AG09309 (cell line): ENCODE measurements at places on chromosomes 16 and 17.

DNA sequence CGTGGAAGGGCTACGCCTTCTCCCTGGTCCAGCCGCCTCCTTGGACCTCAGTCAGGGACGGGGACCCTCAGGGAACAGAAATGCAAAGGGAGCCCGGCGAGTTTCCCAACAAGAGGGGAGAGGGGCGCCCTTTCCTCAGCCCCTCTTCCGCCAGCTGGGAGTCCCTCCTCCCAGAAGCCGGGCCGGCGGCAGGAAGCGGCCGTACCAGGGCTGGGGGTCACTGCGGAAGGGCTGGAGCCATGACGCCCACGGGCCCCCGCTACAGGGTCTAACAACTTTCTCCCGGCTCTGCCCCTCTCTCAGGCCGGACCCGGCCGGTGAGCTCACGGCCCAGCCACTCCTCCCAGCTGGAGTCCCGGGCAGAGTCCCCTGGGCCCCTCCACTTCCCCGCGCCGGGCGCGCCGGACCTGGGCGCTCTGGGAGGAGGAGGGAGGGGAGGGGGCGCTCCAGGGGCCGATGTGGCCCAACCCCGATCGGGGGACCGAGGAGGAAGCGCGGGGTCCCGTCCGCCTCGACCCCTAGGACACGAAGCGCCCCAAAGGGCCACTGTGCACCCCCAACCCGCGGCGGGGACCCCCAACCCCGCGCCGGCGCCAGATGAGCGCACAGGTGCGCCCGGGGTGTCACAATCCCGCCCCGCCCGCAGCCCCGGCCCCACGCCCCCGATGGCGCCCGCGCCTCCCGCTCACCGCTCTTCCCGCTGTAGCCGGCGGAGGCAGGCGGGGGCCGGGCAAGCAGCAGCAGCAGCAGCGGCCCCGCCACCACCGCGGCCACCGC lies 578 bp downstream of the PGAP6 start:
- DNase-seq = no peak

DNA sequence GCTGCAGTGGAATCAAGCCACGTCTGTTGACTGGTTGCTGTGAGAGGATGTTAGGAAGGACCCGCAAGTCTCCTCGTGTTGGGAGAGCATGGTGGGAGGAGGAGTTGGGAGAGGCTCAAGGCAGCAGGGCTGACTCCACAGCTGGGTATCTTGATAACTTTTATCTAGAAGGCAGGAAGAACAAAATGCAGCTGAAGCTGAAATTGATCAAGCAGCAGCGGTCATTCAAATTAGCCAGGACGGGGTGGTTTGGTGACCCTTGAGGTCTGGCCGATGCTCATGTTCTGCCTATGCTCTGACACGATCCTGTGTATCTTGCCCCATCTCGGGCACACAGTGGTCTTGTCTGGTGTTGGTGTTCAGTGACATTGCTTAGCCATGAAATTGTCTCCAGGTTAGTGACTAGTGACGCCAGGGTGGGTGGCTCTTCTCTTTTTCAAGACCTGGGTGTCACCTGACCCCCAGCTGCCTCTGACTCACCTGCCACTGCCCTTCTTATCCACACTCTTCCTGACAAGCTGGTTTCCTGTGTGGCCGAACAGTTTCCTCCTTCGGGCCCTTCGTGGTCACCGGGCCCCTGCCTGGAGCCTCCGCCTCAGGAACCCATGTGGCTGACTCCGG lies 19.1 kb downstream of the NPTX1 start:
- DNase-seq = no peak

DNA sequence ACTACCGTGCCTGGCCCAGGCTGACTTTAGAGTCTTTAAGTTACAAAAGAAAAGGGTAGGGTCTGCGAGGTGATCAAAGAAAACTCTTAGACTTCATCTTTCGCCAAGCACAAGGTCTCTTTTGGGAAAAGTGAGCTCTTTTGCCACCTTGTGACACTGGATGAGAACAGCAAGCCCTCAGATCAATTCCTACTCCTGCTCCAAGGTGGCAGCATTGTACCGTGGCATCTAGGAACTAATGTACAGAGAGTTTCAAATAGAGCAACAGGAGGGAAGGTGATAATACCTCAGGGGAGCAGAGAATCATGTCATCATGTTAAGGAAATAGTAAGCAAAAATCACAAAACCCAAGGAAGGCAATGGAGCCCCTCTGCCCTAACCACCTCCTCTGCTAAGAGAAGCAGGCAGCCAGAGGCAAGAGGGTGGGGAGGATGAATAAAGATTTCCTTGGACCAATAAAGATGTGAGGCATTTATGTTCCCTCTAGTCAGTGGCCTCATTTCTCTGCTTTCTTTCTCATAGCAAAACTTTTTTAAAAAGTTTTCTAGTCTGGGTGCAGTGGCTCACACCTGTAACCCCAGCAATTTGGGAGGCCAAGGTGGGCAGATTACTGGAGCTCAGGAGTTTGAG lies 2.1 kb upstream of the C17orf78 start:
- DNase-seq = peak; percentile 69

DNA sequence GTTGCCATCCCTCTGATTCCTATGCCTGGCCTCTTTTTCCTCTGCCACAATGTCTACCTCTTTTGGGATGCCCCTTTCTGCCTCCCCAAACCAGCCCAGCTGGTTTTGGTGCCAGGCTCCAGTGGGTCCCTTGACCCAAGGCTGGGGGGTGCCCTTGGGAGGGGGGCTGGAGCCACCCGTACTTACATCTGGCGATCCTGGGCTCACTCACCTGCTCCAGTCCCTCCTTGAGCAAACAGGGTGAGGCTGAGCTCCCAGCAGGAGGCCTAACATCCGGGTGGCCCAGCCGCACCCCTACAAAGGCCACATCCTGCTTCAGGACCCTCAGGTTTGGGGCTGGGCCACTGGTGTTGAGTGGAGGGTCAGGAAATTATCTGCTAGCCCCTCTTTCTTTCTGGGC lies 1.2 kb downstream of the ERN2 start:
- no peak for DNase-seq

- no peak for DNase-seq
Measured at GRCh38 chr17:2057760-2058585, 3.1 kb downstream of the HIC1 start.

DNA sequence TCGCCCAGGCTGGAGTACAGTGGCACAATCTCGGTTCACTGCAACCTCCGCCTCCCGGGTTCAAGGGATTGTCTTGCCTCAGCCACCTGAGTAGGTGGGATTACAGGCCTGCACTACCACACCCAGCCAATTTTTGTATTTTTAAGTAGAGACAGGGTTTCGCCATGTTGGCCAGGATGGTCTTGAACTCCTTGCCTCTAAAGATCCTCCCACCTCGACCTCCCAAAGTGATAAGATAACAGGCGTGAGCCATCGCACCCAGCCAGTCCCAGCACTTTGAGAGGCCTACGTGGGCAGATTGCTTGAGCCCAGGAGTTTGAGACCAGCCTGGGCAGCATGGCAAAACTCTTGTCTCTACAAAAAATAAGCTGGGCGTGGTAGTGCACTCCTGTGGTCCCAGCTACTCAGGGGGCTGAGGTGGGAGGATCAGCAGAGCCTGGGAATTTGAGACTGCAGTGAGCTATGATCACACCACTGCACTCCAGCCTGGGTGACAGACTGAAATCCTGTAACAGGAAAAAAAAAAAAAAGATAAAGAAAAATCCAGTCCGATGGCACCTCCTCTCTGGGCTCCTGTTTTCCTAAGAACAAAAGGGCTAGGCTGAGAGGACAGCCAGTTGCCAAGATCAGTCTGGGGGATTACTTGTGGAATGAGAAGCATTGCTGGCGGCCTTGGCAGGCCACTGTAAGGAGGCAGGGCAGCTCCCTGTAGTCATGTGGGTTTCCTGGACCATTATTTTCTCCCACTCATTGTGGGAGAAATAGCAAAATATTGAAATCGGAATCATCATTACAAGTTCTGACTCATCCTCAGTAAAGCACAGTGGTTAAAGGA lies 3.0 kb upstream of the PIPOX start:
- DNase-seq = peak; percentile 87

- no peak for DNase-seq
Measured at GRCh38 chr16:85553436-85554113, 59.5 kb upstream of the GSE1 start.

- no peak for DNase-seq
Measured at GRCh38 chr17:79041723-79042420, 17.9 kb downstream of the C1QTNF1 start.

GRCh38 chr17:45371414-45372324 lies 54.8 kb upstream of the MAP3K14 start:
- peak; percentile 94 for DNase-seq

DNA sequence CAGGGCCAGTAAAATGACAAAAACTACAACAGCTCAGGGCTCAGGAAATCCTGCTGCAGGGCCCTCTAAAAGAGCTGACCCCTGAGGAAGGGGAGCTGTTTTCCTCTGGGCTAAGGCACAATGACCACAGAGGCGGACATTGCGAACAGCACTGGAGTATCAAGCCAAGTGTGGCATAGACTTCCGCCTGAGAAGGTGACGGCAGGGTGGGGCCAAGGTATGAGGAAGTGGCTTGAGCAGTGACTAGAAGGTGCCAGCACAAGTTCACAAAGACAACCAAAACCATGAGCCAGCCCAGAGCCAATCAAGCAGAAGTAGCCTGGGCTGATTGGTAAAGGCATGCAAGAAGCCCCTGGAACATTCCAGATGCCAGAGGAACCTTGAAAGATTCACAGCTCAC lies 13.9 kb downstream of the ERN2 start:
- DNase-seq = no peak

DNA sequence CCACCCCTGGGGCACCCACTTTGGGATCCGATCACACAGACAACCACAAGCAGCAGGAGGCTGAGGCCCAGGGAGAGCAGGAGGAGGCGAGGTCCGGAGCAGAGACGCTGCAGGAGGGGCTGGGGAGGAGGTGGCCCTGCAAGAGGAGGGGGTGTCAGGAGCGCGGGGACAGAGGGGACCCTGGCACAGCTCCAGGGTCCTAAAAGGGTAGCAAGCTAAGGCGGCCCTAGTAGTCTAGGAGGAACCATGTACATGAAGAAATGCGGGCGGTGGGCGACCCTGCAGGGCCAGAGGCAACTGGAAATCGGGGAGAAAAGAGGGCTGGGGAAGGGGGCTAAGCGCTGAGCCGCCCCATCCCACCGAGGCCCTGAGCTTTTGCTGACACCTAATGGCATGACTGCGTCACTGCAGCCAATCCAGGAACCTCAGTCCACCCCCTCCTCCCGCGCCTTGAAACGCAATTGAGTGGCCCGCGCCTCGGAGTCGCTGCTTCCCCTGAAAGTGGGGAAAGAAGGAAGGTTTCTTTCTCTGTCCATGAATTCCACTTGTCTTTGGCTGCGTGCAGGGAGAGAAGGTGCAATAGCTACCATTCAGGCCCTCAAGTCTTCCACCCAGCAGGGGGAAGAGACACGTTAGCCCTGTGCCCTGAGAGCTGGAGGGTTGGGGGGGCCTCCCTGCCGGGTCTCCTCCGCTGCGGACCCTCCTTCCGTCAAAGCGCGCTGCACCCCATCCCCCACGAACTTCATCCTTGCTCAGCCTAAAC lies 1.8 kb downstream of the ASGR1 start:
- peak; percentile 7 for DNase-seq

DNA sequence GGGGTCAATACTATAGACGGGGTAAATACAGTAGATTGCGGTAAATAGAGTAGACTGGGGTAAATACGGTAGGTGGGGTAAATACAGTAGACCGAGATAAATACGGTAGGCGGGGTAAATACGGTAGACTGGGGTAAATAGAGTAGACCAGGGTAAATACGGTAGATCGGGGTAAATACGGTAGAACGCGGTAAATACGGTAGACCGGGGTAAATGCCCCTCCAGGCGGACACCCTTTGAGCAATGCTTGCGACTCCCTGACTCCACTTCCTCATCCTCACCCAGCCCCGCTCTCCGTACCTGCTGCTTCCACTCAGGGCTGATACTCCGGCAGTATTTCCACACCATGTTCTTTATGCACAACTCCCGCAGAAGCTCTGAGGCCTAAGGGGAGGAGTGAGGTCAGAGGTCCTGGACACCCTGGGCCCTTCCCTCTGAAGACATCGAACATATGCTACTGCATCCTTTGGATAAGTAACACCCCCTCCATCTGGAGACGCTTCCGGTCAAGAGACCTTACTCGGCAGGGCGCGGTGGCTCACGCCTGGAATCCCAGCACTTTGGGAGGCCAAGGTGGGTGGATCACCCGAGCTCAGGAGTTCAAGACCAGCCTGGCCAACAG lies 13.3 kb upstream of the CRK start:
- DNase-seq = no peak

- DNase-seq = no peak
Measured at GRCh38 chr17:63474586-63475460, 2.0 kb upstream of the ACE start.
